ENCODE measurements at places on chromosomes 1 and 21.

DNA sequence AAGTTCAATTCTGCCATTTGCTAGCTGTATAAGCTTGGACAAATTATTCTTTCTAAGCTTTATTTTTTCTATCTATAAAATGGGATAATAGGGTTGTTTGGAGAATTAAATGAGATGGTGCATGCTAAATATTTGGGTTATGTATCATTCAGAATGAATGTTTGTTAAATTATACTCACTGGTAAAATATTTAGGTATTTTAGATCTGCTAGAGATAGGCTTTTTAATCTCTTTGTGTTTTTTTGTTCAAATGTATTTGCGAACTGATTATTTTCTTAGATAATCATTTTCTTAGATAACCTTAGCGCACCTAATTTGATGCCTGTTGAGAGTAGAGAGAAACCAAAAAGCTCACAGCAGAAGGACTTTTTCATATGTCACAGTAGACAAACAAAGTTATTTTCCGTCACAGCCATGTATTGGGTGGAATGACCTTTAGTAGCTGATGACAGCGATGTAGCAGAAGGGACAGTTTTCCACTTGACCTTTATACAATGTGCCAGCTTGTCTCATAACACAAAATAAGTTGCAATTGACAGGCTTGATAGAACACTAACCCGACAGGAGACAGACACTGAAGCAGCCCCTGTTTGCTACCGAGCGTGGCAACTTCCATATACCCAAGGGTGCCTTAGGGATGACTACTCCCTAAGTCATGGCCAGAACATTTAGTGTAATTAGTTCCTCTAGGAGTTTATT lies 93.0 kb downstream of the DISC1 start:
- DNase-seq: no peak

GRCh38 chr1:192959657-192960186 lies 99.4 kb downstream of the UCHL5 start:
- no peak for DNase-seq

DNA sequence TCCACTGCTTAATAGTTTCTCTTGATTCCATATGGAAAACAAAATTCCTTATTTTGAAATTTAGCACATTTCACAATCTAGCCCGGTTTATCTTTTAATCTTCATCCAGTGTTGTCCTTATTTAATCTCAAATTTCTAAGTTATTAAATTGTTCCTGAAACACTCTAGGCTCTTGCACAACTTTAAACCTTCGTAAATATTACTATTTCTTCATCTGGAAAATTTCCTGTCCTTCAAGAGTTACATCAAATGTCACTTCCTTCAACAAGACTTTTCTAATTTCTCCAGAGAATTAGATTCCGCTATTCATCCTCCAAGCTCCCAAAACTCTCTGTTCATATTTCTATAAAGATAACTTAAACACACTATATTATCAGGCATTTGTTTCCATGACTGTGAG lies 6.5 kb downstream of the FMO5 start:
- no peak for DNase-seq

GRCh38 chr1:229310833-229311232 lies 32.0 kb downstream of the CCSAP start:
- DNase-seq: no peak

DNA sequence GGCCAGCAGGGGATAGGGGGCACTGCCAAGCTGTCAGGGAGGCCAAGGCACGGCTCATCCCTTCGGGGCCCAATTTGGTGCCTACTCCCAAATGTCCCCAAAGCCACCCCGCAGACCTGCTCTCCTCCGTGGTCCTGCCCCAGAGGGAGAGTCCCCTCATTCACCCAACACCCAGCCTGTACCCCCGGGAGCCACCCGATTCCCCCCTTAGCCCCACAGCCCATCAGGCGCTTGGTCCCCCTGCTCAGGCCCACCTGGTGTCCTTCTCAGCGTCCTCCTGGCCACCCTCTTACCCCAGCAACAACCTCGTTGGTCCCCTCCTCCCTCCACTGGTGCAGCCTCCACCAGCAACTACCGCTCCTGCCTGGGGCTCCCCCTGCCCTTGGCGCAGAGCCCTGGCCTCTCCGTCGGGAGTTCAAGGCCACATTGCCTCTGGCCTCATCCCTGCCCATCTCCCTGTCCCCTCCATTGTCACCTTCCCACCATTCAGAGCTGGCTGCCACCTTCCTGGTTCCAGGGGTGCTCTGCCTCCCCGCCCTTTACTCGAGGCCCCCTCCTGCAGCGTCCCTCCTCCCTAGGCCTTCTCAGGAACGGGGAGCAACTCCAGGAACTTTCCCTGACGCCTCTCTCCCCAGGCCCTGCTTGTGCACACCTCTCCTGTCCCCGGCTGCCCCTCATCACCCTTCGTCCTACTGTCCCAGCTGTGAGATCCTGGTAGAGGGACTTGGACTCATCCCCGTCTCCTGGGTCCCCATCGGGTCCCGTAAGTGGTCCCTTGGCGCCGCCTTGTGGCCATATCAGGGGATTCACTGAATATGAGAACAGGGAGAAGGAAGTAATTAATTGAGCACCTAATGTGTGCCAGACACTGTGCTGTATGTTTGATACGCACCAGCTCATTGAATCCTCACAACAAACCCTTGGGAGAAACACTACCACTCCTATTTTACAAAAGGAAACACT lies 73.9 kb downstream of the RAP1GAP start:
- peak; percentile 78 for DNase-seq

DNA sequence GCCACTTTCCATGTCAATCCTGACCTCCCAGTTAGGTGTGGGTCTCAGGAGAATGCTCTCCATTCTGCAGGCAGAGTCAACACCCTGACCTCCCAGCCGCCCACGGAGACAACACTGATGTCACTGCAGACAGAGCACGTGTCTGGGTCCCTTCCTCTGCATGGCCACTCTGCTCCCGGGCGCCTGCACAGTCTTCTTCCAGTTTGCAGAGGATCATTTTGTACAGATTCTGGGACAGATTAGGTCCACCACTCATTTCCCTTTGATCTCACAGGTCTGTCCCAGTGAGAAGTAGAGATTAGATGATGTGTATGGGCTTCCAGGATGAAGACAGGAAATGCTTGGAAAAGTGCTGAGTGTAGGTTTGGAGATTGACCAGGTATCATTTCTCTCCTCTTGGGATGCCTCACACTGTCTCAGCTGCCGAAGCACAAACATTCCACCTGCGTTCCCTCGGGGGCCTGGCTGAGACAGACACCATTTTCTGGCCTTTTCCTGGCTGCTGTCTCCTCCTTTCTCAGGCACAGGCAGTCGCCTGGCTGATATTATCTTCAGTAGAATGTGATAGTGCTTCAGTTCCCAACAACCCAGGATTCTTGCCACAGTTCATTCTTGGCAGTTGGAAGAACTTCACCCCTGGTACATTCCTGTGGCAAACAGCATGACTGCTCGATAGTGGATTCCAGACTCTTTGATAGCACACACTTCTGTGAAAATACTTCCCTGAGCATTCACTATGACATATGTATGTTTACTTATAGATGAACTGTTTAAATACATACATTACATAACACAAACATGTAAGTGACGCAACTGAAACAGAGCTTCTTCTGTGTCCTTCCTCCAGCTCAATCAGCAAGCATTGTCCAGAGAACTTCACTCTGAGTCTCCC lies 7.9 kb downstream of the MYBPHL start:
- no peak for DNase-seq

DNA sequence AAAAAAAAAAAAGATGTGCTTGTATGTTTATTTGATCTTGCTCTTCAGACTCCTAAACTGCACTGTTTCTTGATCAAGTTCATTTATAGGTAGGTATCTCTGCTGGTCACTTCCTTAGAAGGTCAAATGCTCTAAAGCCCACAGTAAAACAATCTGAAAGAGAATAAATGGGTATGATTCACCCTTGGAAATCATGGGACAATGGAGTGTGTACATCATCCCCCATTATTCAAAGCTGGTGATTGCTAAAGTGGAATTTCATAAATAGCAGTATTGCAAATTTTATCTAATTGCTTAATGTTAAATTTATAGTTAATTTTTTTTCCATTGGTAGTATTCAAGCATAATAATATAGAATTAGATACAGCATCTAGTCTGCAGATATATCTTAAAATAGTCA lies 53.4 kb downstream of the MIER1 start:
- no peak for DNase-seq

DNA sequence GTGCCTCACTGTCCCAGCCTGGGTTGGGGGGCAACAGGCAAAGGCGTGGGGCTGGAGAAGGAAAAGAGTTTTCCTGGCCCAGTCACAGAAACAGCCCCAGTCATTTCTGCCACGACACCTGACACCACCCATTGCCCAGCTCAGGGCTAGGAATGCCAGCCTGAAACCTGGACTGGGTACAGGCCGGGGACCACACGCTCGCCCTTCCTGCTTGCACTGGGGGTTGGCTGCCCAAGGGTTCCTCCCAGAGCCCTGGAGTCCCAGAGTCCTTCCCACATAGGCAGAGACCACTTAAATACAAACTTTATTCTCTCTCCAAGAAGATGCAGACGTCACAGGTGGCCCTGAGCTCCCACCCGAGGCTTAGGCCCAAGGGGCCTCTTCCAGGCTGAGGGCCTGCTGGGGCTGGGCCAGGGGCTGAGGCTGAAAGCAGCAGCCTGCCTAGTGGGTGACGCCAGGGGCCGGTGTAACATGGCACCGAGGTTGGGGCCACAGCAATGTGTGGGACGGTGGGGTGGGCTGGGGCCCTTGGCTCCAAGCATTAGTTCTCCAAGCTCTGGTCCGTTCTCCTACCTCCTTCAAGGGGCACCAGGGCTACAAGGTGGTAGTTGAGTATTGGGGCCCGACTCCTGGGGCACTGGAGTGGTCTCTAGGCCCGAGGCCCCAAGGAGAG lies 1.6 kb downstream of the TMEM52 start:
- peak; percentile 25 for DNase-seq

DNA sequence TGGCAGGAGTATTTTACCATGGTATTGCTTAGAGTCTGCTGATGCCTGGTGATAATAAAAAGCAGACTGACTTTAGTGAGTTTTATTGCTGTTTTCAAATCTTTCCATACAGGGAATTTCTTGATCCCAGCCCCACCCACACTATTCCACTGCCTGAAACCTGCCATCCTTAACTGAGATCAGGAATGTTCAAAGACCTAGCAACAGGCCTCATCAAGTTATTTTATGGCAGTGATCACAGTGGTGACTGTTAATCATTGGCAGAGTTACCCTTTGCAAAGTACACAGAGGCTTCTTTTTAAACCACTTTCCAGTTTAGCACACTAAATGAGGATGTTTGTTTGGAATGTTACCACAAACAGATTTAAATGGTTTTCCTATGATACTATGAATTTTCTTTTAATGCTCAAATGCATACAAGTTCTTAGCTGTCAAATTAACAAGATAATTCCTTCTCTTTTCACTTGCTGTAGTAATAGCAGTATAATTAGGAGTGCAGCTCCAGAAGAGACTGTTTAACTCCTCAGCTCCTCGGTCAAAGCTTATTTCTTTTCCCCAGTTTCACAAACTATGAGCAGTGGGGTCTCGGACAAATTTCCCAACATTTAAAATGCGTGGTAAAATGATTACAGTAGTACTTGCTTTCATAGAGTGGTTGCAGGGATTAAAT lies 69.9 kb upstream of the USP25 start:
- DNase-seq: no peak

DNA sequence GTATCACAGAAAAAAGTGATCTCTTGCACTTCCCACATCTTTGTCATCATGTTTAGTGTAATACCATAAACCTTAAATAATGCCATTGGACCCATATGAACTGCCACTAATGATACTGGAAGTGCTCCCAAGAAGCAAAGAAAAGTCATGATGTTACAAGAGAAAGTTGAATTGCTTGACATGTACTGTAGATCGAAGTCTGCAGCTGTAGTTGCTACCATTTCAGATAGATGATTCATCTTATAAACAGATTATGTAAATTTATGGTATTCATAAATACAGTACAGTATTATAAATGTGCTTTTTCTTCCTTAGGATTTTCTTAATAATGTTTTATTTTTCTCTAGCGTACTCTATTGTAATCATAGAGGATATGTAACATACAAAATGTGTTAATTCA lies 30.1 kb upstream of the LAMC2 start:
- DNase-seq: no peak

All from H9 (cell line).